ENCODE measurements at places on chromosomes 2 and 18. TPM values are rescaled to one million over a fixed set of nuclear protein-coding genes. Genes with fewer than 3 reads are reported as not detected.

HOXD11 gene
- 0.28 TPM for total RNA-seq

UCN gene
- total RNA-seq, result 1.1 TPM

SPP2 gene
- total RNA-seq, result not detected

ACMSD gene
- 0.28 TPM for total RNA-seq

RFX8 gene
- total RNA-seq, result 6.7 TPM

DUSP2 gene
- total RNA-seq, result 2.3 TPM

IL36B gene
- not detected for total RNA-seq

ALPI gene
- total RNA-seq, result not detected

RND3 gene
- total RNA-seq, result 750 TPM

FAM237A gene
- not detected for total RNA-seq

PTGR3 gene
- total RNA-seq, result 24.3 TPM

SLC14A1 gene
- total RNA-seq, result 32.1 TPM

FAHD2B gene
- 2.7 TPM for total RNA-seq

CKAP2L gene
- total RNA-seq, result 2.3 TPM

ARHGAP15 gene
- not detected for total RNA-seq

BUB1 gene
- total RNA-seq, result 49.5 TPM

PLGLB1 gene
- total RNA-seq, result not detected
